ENCODE measurements at places on chromosomes 7 and 10.

DNA sequence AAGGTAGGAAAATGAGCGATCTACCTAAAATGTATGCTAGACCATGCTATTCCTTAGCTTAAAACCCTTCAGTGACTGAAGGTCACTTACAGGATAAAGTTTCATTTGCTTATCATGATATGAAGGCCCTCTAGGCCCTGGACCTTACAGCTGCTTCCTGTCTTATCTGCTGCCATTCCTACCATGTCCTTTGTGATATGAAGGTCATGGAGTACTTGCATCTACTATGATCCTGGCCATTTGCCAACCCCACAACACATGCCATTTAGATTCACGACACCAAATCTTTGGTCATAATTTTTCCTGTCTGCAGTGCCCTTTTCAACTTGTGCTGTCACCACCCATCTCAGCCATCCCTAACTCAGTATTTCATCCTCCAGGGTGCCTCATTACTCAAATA lies 181.8 kb upstream of the MDFIC start:
- no peak for DNase-seq

DNA sequence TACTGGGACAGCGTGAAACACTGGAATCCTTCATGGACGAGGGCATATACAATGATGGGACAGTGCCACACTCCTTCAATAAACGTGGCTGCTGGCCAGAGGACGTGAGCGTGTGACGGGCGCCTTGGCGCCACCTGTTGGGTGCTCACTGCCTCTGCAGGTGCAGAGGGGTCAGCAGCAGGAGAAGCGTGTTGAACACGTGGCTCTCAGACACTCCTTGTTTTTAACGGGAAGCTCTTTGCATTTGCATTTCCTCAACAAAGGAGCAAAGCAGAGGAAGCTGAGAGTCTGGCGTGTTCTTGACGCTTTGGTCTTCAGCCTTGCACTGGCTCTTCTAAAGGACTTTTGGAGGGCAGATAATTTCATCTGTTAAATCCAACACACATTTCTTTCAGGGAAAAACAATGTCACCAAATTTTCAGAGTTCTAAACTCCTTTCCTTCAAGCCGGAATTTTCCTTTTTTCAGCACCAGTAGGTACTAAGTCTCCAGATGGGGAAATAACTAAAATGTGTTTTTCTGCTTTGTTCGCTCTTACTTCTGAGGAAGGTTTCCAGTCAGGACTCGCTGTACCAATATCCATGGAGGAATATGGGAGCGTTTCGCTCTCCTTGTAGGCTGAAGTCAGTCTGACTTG lies 2.9 kb upstream of the GET4 start:
- peak; percentile 49 for DNase-seq

- no peak for DNase-seq
Measured at GRCh38 chr10:123718544-123719060, 52.4 kb downstream of the GPR26 start.

- DNase-seq: no peak
Measured at GRCh38 chr10:124741922-124742412, 2.2 kb downstream of the FAM53B start.

- no peak for DNase-seq
Measured at GRCh38 chr10:109620396-109620795, 302.9 kb downstream of the XPNPEP1 start.

GRCh38 chr7:100959894-100960293 lies 9.5 kb upstream of the MUC12 start:
- no peak for DNase-seq

DNA sequence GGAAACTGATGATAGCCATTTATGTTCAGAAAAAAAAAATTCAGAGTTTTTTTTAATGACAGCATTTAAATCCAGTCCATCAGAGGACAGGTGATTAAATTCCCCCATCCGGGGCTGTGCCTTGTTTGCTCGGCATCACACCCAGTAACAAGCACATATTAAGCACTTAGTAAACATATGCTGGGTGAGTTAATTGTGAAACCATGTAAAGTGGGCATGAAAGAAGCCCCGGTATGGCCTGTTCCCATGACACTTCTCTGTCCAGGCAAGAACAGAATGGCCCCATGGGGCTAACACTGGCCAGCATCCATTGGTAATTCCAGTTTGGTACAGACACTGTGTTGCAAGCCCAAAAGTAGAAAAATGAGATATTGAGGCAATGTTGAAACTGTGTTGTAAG lies 220.8 kb upstream of the RNF32 start:
- no peak for DNase-seq

DNA sequence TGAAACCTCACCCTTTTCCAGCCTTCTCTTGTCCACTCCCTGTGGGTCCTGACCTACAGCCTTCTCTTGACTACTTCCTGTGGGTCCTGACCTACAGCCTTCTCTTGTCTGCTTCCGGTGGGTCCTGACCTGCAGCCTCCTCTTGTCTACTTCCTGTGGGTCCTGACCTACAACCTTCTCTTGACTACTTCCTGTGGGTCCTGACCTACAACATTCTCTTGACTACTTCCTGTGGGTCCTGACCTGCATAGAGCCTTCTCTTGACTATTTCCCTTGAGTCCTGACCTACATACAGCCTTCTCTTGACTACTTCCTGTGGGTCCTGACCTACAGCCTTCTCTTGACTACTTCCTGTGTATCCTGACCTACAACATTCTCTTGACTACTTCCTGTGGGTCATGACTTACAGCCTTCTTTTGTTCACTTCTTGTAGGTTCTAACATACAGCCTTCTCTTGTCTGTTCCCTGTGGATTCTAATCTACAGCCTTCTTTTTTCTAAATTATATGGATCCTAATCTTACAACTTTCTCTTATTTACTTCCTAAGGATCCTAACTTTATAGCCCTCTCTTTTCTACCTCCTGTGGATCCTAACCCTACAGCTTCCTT lies 36.5 kb downstream of the C10orf71 start:
- DNase-seq: no peak

DNA sequence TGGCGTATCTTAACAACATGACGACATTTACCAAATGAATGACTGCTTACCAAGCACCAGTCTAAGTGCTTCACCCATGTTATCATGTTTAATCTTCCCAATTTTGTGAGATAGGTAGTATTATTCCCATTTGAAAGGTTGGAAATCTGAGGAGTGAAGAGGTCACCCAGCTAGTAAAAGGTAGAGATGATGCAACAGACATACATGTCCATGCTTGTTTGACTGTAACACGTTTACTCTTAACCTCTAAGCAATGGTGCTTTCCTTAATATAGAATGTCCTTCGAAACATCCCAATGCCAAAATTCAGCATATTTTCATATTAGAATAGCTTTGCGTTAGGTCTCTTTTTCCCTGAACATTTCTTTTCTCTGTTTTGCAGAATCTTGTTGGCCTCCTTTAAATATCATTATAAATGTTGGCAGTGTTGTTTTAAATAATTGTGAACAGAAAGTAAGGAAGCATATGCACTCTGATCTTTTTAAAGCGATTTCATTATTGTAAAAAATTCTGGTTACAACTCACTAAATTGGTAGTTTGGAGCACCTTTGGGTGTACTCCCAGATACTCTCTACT lies 722.8 kb downstream of the AUTS2 start:
- no peak for DNase-seq

GRCh38 chr10:118669020-118669791 lies 73.8 kb upstream of the PRLHR start:
- no peak for DNase-seq

GRCh38 chr7:46127814-46128213 lies 206.7 kb upstream of the IGFBP3 start:
- no peak for DNase-seq

DNA sequence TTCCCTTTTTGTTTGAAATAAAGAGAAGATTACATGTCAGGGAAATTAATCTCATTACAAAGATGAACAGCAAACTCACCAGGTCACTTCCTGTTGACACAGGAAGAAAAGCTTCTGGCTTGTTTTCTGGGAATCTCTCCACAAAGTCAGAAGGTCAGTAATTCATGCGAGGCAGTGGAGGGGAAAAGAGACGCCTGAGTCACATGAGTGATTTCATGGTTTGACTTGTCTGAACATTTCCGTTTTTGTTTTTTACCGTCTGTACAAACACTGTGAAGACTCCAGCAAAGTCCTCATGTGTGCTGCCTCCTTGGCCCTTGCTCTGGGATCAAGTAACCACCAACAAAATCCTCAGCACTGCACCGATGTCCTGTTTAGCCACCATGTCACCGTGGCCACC lies 2.5 kb upstream of the HABP2 start:
- no peak for DNase-seq

DNA sequence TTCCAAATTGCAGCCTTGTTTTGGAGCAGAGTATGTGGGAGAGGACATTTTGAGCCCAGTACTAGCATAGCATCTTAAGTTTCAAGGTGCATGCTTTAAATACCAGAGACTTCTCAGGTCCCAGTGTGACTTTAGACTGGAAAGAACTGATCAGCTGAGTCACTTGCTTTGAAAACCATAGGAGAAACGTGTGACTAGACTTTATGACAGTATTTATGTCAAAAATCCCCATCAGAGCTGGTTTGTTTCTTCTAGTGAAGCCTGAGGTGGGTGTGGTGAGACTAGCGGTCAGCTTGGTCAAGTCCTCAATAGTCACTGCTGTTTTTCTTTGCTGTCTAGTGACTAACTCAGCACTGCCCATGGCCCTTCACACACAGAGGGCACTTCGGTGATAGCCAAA lies 724.2 kb downstream of the GATA3 start:
- DNase-seq: no peak

- no peak for DNase-seq
Measured at GRCh38 chr7:139523199-139523941, at the start of gene CLEC2L. TSS of gene CLEC2L (plus strand) at chr7:139523685. CDS start at chr7:139523928, 243 bp downstream.

- no peak for DNase-seq
Measured at GRCh38 chr10:103610083-103610472, 116.6 kb downstream of the NEURL1 start.

- DNase-seq: no peak
Measured at GRCh38 chr7:57769958-57770357, 320.0 kb downstream of the ZNF716 start.

DNA sequence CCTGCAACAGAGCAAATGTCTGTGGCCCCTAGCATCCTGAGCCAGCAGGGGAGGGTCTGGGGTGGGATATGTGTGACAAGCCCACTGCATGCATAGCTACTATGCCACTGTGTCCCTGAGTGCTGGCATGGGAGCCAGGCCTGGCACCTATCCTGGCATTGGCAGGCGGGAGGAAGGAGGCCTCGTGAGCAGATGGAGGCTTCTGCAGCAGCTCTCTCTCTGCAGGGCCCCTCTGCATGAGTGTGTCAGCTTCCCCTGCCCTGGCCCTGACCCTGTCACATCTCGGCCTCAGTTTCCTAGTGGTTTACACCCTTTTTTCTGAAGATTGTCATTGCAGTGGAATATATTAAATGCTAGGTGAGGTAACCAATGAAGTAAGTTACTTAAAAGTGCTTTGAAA lies 13.1 kb upstream of the IMPDH1 start:
- DNase-seq: no peak

DNA sequence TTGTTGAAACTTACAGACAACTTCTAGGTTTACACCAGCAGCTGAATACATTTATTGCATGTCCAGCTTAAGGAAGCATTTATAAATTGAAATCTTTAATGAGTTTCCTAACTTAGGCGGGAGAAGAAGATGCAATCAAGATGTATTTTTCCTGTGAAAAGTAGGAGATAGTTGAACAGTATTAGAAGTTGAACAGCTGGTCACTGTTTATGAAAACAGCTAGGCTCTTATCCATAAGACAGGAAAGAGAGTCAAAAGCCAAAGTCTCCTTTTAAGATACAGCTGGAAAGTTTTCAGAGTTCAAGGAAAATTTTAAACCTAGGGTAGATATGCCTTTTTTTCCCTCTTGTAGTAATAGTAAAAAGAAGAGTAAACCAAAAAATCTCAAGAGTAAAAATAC lies 236.1 kb upstream of the FERD3L start:
- no peak for DNase-seq

DNA sequence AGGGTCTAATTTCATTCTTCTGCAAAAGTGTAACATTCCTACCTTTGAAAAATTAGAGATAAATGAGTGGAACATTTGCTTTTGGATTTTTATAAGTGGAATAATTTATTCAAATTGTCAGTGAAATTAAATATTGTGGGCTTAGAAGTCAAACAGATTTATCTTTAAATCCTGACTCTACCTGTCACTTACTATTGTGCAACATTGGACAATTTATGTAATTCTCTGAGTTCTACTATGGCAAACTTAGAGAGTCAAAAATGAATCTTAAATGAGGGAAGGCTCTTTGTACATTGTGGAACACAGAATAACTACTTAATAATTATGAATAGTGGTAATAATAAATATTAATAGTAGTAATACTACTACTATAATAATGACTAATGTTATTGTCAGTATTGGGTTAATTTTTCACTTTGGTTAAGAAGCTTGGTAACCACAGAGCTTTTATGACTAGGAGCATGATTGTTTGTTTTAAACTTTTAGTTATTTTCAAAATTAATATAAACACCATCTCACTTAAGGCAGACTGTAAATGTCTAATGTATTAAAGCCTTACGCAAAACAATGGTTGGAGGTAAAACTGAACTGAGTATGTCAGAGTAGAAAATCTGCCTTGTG lies 70.0 kb downstream of the PRKG1 start:
- DNase-seq: no peak

DNA sequence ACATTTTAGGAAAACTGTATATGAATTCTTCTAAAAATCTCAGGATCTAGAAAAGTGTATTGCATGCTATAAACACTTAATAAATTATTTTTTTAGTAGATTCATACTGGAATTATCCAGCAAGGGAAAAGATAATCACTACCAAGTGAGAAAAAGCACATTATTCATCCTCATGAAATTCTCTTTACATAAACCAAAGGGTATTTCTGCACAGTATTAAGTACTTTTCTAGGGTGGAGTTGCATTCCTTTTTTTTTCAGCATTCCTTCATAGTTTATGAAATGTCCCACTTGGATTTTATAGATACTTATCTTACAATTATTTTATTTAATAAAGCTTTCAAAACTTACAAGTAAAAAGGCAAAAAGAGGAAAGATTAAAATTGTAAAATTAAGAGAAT lies 403.3 kb downstream of the HGF start:
- DNase-seq: no peak

DNA sequence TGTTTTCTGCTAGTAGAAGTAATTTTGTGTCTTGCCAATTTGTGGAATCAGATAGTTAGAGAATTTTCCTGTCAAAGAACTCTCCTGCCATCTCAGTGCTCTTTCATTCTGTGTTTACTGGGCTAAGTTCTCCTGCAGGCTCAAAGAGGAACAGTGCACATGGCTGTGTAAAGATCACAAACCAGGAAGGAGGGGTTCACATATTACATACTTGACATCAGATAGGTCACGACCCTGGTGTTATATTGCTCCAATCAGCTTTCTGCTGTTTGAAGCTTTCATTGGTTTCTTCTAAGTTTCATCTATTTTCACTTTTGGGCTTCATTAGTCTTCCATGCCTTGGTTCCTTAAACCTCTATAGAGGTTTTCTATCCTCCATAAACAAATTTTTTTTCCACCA lies 13.5 kb upstream of the ELMO1 start:
- DNase-seq: no peak

- no peak for DNase-seq
Measured at GRCh38 chr7:90425376-90425775, 22.1 kb downstream of the CLDN12 start.

- DNase-seq: no peak
Measured at GRCh38 chr10:103653581-103654037, 160.1 kb downstream of the NEURL1 start.

- no peak for DNase-seq
Measured at GRCh38 chr10:27569946-27570345, 65.8 kb downstream of the RAB18 start.

- DNase-seq: no peak
Measured at GRCh38 chr7:74604326-74605020, 53.0 kb upstream of the GTF2I start.

GRCh38 chr10:71131096-71131495 lies 81.3 kb upstream of the UNC5B start:
- no peak for DNase-seq

GRCh38 chr7:44538798-44539668 lies 2.1 kb downstream of the NPC1L1 start:
- no peak for DNase-seq

- no peak for DNase-seq
Measured at GRCh38 chr7:110592557-110592956, 498.4 kb upstream of the LRRN3 start.

Measured in activated CD8-positive, alpha-beta memory T cell treated with anti-CD3 and anti-CD28 coated beads for 4 hours (primary cell).